Stimulated activated CD4-positive, alpha-beta T cell treated with anti-CD3 and anti-CD28 coated beads, Interleukin-4, amount 100 ng/mL, for 48 hours (primary cell): ENCODE measurements at places on chromosomes 2 and 18.

GRCh38 chr2:23518481-23519333, 133.7 kb downstream of the KLHL29 start:
- no peak for DNase-seq

- DNase-seq, result no peak
Observed at GRCh38 chr2:25354116-25354515, 12.4 kb upstream of the DNMT3A start.

- DNase-seq, result no peak
Observed at GRCh38 chr18:26515643-26516487, 32.5 kb downstream of the KCTD1 start.

DNA sequence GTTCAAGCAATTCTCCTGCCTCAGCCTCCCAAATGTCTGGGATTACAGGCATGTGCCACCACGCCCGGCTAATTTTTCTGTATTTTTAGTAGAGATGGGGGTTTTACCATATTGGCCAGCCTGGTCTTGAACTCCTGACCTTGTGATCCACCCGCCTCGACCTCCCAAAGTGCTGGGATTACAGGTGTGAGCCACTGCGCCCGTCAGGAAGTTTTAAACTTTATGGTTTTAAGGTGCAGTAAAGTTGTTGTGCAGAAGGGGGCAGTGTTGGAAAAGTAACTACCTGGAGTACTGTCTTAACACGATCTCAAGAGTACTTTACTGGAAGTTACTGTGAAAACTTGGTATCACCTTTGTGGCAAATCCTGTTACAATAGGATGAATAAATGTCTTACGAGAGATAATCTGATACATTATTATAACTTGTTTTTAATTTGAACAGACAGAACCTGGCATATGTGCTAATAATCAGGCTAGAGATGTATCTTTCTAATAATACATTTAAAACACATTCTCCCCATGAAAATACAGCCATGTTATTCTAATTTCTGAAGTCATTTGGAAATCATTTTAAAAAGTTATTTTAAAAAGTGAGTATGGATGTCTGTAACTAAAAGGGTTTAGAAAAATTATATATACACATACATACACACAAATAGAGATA, 10.8 kb downstream of the SPDYA start:
- peak; percentile 49 for DNase-seq

DNA sequence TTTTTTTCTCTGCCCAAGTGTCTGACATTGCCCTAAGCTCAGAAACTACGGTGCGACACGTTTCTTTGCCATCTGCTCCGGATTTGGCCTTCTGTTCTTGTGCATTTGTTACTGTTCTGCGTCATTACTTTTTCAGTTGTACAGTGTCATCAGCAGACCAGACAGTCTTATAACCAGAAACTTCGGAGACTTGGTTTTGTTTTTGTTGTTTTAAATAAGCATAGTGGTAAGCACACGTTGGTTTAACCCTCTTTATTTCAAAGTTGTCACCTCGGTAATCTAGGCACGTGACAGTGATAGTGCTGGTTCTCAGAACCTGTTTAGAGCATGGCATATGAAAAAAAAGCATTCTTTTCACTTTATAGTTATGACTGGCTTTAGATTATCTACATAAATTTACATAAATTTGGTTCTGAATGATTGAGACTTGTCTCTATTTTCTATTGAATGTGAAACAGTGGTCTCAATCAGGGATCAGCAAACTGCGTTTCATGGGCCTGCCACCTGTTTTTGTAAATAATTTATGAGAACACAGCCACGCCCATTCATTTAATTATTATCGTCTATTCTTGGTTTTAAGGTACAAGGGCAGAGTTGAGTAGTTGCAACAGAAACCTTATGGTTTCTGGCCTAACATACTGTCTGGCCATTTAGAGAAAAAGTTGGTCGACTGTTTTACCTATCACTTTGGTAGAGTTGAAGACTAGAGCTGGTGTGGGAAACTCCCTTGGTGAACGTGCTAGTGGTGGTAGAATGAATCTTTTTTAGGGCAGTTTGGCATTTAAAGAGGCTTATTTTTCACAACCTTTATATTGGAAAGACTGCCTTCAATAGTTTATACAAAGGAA, 106.5 kb downstream of the ZNF532 start:
- DNase-seq, result no peak

DNA sequence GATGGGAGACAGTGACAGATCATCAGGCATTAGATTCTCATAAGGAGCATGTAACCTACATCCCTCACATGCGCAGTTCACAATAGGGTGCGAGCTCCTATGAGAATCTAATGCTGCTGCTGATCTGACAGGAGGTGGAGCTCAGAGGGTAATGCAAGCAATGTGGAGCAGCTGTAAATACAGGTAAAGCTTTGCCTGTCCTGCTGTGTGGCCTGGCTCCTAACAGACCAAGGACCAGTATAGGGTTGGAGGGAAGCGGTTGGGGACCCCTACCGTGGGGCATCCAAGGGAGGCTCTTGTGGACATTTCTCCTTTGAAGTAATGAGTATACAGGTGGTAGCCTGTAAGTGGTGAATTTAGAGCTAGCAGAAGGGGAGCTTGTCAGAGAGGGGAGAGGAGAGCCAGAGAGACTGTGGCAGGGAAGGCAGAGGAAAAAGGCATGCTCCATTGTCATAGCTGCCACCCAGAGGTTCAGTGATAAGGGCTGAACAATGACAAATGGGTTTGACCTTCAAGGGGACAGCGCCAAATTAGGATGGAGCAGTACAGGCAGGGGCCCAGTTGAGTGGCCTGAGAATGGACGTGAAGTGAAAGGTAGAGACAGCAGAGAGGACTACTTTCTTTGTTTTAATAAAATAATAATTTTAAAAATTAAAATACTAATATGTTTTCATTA, 15.2 kb upstream of the TMBIM1 start:
- DNase-seq, result no peak

DNA sequence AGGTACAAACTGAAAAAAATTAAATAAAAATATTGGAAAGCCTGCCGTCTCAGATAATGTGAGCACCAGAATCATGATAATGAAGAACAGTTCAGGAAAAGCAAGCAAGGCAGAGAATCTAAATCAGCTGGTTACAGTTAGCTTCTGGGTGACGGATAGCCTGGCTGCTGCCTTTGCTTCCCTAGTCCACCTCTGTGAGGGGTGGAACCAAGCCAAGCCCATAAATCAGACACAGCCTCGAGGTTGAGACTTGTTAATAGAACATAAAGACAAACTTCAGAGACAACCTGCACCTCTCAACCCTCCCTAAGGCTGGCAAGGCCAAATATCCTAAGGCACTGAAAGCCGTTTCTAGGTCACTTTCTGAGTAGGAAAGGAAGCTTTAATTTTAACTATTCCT, 334.7 kb upstream of the SLC39A10 start:
- DNase-seq, result no peak

GRCh38 chr2:190607657-190608357, 41.1 kb upstream of the NAB1 start:
- no peak for DNase-seq
